ENCODE measurements at places on chromosomes 4 and X. TPM values are rescaled to one million over a fixed set of nuclear protein-coding genes. Genes with fewer than 3 reads are reported as not detected.

- DNase-seq, result peak; percentile 69
Observed at GRCh38 chr4:106690487-106690886, 321.9 kb upstream of the GIMD1 start.

- DNase-seq, result no peak
Observed at GRCh38 chr4:17912011-17912410, 101.2 kb downstream of the NCAPG start.

- DNase-seq, result no peak
Observed at GRCh38 chr4:52883707-52884669, 21.9 kb downstream of the RASL11B start.

DNA sequence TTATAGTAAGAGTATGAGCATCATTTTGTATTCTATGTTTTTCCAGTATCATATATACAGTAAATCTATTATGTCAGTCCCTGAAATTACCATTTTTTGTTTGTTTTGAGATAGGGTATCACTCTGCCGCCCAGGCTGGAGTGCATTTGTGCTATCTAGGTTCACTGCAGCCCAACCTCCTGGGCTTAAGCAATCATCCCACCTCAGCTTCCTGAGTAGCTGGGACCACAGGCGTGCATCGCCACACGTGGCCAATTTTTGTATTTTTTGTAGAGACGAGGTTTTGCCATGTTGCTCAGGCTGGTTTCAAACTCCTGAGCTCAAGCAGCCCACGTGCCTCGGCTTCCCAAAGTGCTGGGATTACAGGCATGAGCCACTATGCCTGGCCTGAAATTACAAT is 85.6 kb downstream of the ZNF330 start:
- DNase-seq, result no peak

- DNase-seq, result no peak
Observed at GRCh38 chrX:45768666-45769236, 568.1 kb upstream of the DIPK2B start.

GRCh38 chr4:129822701-129823100 is 726.7 kb downstream of the C4orf33 start:
- DNase-seq, result no peak

DNA sequence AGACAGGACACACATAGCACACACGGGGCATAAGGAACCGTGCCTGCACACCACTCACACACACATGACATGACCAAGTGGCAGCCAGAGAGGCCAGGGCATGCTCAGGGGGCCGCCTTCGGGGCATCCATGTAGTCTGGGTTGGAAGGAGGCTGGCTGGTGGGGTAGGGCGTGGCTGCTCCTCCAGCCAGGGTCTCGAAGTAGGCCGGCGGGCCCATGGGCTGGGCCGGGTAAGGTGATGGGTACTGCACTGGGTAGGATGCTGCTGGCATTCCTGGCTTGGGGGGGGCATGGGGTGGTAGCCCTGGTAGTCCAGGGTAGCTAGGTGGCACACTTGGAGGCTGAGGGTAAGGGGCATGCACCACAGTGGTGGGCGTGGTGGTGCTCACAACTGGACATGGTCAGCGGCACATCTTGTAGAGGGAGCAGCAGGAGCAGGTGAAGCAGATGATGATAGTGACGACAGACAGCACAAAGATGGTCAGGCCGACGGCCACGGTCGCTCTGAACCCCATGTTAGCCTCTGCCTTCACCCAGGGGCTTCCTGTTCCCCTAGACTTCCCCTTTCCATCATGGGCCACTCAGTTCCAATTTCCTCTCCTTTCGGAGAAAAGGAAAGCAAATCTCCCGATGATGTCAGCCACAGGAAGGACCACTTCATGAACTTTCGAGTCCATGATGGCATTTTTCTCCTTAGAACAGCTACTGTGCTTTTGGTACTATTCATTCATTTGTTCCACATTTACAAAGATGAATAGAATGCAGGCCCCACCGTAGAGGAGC is 10.9 kb upstream of the DDX3X start:
- DNase-seq, result no peak

GRCh38 chr4:8599091-8599460 is 6.5 kb downstream of the CPZ start:
- no peak for DNase-seq

GRCh38 chr4:186485150-186485549 is 70.2 kb downstream of the MTNR1A start:
- no peak for DNase-seq

DNA sequence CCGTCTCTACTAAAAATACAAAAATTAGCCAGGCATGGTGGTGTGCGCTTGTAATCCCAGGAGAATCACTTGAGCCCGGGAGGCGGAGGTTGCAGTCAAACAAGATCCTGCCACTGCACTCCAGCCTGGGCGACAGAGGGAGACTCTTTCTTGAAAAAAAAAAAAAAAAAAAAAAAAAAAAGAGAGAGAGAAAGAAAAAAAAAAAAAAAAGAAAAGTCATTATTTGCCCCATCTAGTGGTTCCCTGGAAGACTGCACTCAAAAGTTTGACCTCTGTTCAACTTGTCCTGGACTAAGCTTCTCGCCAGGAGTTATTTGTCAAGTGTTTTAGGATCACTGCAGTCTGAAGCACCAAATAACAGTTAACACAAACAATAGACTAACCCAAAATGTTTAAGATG is 45.3 kb upstream of the KCTD8 start:
- DNase-seq, result no peak

DNA sequence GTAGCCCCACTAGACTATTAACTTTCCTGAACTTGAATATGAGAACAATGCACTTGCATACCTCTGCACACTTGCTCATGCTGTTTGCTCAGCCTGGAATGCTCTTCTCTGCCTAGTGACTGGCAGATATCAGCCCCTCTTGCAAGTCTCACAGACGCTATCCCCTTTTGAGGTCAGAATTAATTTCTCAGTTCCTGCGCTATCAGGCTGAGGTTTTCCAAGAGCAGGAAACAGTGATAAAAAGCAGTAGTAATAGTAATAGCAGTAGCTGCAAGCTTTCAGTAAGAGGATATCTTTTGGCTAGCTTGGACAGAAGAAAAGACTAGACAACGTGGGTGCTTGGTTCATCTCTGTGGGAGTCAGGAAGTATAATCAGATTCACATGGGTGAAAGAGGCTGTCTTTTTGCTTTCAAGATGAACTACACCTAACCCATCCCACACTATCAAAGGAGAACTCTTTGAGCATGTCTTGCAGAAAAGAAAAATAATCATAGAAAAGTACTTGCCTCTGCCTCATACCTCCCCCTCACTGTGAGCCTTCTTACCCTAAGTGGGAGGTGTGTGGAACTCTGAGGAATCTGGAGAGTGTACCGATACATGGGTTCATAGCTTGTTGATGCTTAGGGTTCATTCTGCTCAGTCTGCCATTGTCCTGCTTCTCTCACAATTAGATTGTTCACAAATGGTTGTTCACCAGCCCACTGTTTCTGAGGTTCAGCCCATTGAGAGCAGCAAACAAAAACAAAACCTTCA is 11.3 kb upstream of the DRP2 start:
- no peak for DNase-seq

DNA sequence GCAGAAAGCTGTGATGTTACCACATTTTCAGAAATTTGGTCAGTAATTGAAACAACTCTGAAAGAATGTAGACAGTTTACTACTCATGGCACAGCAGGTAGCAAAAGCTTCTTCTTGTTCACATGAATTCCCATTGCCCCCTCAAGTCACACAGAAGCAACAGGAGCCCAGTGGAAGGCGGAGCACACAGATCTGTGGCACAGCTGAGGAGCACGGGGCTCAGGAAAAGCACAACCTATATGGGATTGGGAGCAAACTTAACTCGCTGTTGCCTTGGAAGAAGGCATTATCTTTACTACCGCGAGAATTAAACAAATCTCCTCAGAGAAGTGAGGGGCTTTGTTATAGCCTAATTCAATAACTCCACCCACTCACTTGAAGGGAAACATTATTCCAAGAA is 358.5 kb downstream of the SPOCK3 start:
- no peak for DNase-seq

- DNase-seq, result no peak
Observed at GRCh38 chrX:149517308-149517707, 12.2 kb upstream of the IDS start.

DNA sequence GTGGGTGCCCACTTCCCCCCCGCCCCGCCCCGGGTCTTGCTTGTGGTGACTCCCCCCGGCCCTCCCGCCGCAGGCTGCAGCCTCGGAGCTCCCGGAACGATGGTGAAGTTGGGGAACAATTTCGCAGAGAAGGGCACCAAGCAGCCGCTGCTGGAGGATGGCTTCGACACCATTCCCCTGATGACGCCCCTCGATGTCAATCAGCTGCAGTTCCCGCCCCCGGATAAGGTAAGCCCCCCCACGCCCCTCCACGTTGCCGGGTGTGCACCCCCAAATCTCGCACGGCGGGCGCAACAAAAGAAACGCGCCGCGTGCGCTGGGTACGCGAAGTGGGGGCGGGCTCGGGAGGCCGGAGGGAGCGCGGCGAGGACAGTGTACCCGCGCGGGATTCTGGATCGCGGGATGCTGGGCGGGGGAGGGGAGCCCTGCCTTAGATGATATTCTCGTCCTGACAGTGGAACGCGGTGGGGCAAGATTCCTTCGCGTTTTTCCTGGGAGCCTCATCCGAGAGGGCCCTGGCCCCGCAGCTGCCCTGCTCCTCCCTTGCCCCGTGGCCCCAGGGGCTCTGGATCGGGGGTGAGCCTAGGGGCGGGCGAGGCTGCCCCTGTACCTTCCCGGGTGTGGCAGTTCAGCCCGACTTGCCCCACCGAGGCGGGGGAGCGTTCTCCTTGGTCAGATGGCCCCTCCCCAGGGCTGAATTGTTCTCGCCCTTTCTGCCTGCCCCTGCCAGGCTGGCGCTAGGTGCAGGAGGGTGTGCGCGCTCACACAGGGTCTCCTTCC is 819 bp downstream of the NSG1 start:
- DNase-seq, result no peak

GRCh38 chrX:6225911-6226595 is 2.6 kb downstream of the NLGN4X start:
- no peak for DNase-seq

GRCh38 chr4:89303177-89303576 is 4.4 kb downstream of the GPRIN3 start:
- DNase-seq, result no peak

DNA sequence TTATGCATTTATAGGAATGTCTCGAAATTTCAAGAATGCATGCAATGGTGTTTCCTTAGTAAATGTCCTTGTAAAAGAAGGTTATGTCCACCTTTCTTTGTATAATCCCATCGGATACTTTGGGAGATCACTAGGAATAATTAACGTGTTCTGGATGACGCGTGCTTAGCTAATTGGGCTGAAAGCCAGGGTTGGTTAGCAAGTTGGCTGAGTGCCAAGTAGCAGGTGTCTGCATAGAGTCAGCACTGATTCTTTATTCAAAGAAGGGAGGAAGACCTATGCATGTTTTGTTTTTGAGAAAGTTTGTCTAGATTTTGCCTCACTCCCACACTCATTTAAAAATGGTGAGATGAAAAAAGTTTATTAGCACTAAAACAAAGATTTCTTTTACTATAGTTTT is 144.6 kb downstream of the SOX3 start:
- DNase-seq, result no peak

The NPY1R gene
- total RNA-seq, result not detected

The ADAM29 gene
- not detected for total RNA-seq

The TEC gene
- not detected for total RNA-seq

The TMEM150C gene
- not detected for total RNA-seq

The ARAP2 gene
- not detected for total RNA-seq

The CSAG2 gene
- not detected for total RNA-seq
